ENCODE measurements at places on chromosomes 12 and 14.

GRCh38 chr12:1324910-1325309 is 269.5 kb downstream of the FBXL14 start:
- DNase-seq, result no peak

DNA sequence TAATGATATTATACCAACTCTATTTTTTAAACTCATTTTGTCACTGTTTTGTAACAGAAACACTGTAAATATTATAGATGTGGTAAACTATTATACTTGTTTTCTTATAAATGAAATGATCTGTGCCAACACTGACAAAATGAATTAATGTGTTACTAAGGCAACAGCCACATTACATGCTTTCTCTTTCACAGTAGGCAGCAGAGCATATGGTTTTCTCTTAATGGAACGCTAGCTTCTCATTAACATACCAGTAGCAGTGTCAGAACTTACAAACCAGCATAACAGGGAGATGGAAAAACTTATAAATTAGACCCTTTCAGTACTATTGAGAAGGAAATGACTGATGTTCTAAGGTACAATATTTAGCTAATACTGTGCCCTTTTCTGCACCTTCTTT is 398.8 kb downstream of the PRKD1 start:
- DNase-seq, result no peak

DNA sequence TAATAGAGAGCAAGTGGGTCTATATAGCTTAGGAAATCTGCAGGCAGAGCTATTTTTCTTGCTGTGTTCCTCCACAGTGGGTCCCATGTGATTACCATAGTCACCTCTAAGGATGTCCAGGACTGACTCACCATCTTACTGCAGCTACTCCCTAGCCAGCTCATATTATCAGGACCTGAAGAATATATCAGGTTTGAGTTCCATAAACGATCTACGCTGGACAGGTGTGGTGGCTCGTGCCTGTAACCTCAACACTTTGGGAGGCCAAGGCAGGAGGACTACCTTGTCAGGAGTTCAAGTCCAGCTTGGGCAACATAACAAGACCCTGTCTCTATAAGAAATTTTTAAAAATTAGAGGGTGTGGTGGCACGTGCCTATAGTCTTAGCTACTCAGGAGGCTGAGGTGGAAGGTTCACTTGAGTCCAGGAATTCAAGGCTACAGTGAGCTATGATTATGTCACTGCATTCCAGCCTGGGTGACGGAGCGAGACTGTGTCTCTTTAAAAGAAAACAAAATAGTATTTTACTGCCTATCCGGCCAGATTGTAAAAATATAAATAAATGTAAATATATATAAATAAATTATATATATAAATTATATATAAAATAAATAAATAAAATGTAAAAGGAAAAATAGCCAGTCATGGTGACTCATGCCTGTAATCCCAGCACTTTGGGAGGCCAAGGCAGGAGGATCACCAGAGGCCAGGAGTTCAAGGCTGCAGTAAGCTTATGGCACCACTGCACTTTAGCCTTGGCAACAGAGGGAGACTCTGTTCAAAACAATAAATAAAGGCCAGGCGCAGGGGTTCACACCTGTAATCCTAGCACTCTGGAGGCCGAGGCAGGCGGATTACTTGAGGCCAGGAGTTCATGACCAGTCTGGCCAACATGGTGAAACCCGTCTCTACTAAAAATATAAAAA is 6.9 kb upstream of the SPRYD4 start:
- DNase-seq, result no peak

GRCh38 chr14:24080888-24081738 is 9.8 kb downstream of the CPNE6 start:
- no peak for DNase-seq

GRCh38 chr14:40870252-40870651 is 736.4 kb upstream of the LRFN5 start:
- no peak for DNase-seq

DNA sequence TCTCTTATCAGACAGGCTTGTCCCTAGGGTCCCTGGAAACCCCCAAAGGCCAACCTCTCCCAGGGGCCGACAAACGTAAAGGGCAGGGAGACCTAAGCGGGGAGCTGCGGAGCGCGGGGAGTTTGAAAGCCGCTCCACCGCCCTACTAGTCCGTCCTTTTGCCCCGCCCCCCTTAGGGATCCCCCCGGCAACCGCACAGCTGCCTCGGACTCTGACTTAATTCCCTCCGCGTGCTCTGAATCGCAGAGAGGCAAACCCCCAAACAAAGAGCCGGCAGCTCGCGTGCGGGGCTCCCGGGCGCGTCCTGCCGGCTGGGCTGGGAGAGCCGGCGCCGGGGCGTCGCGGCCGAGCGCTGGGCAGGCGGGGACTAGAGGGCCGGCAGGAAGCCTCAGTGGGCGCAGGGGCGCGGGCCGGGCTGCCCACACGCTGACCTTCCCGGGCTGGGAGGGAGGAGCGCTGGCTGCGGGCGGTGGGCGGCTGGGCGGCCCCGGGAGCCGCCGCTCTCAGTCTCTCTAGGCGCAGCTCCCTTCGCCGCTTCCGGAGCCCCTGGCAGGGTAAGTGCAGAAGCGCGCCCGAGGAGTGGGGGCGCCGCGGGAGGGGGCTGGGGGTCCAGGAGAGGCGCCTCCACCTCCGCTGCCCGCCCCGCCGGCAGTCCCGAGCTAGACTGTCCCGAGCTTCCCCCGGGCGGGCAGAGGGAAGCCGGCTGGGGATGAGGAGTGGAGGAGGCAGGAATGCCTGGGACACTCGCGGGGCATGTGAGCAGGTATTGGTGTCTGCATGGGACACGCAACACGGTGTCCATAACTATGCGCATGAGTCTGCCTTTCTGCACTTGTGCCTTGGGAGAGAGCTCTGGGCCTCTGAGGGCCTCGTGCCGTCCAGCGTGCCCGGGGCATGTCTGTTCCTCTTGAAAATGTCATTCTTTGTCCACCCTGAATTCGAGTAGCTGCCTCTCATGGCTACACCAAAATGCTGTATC is at the start of gene TSPAN11:
TSS of gene TSPAN11 (plus strand) at position 506 of the 979 bp plus-strand sequence. CDS start 27,244 bp downstream, outside the sequence.
- DNase-seq, result no peak

GRCh38 chr12:49872381-49872780 is 29.5 kb upstream of the BCDIN3D start:
- DNase-seq, result no peak

GRCh38 chr12:112900298-112901145 is 6.2 kb upstream of the OAS1 start:
- DNase-seq, result no peak

DNA sequence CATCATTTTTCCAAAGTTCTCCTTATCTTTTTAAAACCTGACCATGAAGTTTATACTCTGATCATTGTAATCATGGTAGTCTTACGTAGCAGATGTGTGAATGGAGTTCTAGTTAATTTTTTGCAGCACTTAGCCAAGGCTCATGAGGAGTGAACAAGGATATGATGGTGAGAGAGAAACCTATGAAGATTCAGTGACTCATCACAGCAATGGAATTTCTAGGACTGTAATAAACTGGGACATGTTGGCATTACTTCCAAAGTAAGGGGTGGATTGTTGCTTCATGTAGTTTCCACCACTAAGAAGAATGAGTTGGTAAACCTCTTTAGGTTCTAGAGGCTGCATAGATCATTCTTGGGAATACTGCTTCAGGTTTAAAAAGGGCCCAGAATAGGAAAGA is 102.7 kb downstream of the LRRIQ1 start:
- no peak for DNase-seq

DNA sequence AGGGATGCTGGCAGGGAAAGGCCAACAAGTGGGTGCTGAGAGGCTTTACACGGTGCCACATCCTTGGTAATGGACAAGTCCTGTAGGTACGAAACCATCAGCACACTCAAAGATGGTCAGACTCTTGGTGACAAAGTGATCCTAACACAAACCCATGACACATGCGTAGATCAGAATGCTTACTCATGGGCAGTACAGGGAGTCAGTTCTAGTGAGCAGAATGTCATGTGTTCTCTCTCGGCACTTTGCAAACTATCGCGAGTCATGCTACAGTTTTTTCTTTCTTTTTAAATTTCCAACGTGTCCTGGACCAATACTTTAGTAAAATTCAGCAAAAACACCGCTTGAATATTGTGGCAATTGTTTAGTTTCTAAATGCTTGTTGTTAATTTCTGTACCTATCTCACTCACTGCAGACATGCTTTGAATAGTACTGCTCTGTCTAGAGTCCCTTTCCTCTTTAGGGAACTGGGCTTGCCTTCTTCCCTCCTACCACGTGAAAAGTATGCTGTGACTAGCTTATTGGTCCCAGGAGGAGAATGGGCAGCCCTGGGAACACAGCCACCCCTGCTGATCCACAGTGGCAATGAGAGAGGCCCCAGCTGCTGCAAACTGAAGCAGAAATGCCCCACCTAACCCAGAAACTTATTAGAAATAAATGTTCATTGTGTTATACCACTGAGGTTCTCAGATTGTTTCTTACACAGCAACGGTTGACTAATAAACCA is 62.4 kb downstream of the UBR7 start:
- peak; percentile 17 for DNase-seq

DNA sequence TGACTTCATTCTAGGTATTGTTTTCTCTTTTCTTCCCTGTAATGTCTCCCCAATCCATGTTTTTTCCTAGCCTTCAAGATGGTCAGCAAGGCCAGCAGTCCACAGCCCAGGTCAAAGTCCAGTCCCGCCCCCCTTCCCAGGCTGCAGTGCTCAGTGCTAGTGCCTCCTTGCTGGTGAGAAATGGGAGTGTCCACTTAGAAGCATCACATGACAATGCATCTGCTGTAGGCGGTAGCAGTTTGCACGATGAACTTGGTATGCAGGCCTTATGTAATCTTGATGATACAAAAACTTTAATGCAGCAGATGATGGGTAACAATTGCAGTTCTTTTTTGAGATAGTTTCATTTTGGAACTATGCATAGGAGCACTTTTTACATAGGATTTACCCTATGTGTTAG is 88.4 kb downstream of the PCNX1 start:
- no peak for DNase-seq

DNA sequence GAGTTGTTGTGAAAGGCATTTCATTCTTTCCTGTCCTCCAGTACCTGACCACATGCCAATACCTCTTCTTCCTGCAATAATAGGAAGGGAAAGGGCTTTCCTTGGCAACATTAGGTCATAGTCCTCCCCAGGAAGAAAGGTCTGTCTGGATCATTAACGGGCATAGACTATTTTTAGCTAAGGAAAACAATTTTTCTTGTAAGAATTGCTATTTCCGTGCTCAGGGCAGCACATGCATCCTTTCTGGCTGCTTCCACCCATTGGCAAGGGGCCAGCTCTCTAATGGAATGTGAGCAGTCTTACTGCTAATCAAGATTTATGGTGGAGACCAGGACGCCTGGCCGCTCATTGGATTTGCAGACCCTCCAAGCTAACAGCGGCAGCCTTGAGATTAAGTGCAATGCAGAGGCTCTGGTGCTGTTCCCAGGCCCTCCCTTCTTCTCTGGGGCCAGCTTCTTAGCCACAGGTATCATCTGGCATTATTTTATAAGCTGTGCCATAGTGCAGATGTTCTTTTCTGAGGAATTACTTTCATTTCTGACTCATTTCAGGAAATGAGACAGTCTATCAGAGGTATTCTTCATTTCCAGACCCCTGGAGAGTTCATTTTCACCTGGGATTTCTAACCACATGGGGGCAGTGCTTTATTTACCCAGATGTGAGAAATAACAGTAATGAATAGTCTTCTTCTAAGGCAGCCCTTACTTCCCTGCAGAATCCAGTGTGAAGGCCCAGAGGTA is 52.9 kb downstream of the ANO6 start:
- DNase-seq, result peak; percentile 66

- DNase-seq, result no peak
These were observed 132.4 kb upstream of the NEDD1 start for GRCh38 chr12:96774496-96775256.

- DNase-seq, result no peak
These were observed 295.9 kb downstream of the ITPR2 start for GRCh38 chr12:26537126-26537525.

DNA sequence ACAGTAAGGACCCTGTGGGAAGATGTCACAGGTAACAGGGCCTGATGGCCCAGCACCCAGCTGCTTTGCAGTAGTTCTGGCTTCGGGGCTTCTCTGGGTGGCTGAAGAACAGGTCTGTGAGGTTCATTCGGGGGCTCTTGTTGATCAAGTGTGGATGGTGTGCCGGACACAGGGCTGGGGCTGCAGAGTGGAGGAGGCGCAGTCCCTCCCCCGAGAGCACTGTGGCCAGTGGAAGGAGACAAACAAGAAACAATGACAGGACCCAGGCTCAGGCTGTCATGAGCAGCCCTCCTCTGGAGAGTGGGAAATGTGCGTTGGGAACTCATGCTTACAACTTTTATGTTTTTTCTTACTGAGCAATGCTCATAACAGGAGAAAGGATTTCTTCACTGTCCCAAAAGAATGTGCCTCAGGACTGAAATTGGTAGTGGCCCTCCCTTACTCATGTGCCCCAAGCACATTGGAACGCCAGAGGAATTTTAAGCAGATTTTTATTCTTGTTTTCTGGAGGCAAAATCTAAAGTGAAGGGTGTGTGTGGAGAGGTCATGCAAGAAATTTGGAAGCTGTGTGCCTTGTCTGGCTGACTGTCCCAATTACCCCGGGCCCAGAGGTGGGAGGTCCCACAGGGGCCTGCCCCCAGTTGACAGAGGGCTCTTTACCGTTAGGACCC is 233.8 kb downstream of the CACNA1C start:
- DNase-seq, result peak; percentile 76

- DNase-seq, result no peak
These were observed 333.8 kb downstream of the KCNH5 start for GRCh38 chr14:62711351-62712023.

GRCh38 chr12:82663893-82664292 is 22.8 kb upstream of the TMTC2 start:
- no peak for DNase-seq

GRCh38 chr14:105422695-105423487 is 3.3 kb downstream of the MTA1 start:
- DNase-seq, result no peak

All from GM04504 (cell line).